ENCODE measurements at places on chromosomes 6 and 20. TPM values are rescaled to one million over a fixed set of nuclear protein-coding genes. Genes with fewer than 3 reads are reported as not detected.

The NKX2-2 gene
- total RNA-seq: not detected

The ELOVL4 gene
- total RNA-seq: 4.3 TPM

The SLC22A2 gene
- total RNA-seq: not detected

The FERMT1 gene
- total RNA-seq: 6.7 TPM

The TUBB2B gene
- total RNA-seq: 28.6 TPM

The RAD21L1 gene
- not detected for total RNA-seq

The DACT2 gene
- not detected for total RNA-seq

The CST4 gene
- total RNA-seq: not detected

The B3GAT2 gene
- total RNA-seq: not detected

The TSPO2 gene
- total RNA-seq: not detected

The UNC93A gene
- not detected for total RNA-seq

DNA sequence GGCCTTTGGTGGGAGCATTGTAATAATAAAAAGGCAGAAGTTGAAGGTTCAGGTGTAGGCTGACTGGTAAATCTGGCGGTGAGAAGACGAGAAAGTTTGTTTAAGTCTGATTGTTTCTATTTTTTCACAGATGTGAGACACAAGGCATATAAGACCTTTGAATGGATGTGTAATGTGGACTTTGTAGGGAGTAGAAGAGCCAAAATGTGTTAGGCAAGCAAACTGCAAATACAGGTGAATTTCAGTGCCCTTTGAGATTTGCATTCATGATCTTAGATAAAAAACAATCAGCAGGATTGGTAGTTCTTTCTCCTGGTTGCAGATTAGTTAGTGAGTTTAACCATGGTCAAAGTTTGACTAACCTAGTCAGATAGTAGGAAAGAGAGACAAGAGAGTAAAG, 238.9 kb downstream of the FRK start:
- no peak for DNase-seq

DNA sequence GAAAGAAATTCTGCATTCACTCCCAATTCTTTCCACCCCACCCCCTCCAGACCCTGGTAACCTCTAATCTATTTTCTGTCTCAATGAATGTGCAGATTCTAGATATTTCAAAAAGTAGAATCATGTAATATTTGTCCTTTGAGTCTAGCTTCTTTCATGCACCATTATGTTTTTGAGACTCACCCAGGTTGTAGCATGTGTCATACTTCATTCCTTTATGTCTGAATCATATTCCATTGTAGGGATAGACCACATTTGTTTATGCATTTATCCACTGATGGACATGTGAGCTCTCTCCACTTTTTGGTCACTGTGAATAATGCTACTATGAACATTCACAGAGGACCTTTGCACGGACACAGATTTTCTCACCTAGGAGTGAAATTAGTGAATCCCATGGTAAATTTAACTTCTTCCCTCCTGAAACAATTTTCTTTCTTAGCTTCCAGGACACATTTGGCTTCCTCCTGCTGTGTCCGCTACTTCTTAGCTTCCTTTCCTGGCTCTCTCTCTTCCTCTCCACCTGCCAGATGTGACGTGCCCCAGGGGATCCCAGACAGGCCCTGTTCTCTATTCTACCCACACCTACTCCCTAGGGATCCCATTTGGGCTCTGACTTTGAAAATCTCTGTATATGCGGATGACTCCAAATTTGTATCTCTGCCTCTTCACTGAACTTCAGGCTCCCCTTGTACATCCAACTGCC, 24.1 kb upstream of the ARFGEF2 start:
- DNase-seq: peak; percentile 40

DNA sequence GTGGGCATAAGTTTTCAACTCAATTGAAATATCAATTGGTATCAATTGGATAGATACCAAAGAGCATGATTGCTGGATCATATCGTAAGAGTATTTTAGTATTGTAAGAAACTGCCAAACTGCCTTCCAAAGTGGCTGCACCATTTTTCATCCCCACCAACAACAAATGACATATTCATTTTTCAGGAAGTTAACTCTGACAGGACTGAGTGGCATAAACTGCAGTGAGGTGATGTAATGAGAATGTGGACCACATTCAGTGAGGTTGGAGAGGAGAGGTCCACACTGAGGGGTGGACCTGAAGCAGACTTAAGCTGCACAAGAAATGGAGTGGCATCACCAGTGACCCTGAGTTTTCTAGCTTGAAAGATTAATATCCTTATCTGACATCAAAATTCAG, 11.6 kb upstream of the CALHM6 start:
- DNase-seq: no peak

- DNase-seq: no peak
Measured at GRCh38 chr6:161442420-161442819, 168.6 kb upstream of the AGPAT4 start.

DNA sequence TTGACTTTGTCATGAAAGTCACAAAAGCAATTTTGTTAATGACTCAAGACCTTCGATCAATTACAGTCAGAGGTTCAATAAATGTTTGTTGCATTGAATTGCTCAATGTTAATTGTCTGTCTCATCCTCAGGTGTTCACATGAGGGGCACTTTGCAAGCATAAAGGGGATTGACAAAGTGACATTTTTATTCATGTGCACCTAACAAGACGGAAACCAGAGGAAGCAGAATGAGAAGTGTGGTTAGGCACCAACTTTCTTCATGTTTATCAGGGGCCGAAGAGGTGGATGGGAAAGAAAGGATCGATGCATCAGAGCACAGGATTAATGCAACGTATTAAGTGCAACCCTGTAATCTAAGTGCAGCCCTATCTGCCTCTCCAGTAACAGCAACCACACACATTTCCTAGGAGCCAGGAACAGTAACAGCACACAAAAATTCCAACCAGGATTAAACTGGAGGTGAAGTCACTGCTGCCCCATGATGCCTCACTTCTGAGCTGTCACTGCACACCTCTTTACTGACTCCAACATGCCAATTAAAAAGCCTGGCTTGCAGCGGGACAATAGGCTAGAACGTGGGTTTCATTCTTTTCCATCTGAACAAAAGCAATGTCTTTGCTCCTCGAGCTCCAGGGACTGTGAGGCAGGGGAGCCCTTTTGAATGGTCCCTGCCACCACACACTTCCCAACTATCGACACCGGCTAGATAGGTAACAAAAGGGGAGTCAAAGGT, 262.7 kb downstream of the CD83 start:
- DNase-seq: no peak

DNA sequence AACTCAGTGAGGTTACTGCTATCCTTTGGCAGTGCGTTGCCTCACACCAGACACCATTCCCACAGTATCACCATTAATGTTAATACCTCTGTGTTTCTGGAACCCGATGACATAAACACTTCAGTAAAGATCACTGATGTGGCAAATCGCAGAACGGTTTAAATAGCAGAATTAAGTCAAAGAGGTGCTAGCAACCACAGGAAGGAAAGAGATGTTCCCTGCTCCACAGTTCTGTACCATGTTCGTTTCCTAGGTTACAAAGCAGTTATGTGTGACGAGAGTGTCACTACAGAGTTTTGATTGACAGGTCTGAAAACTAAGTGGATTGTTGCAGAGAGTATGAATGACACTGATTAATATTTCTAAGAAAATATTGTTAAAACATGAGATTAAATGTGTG, 272.3 kb downstream of the KHDRBS2 start:
- no peak for DNase-seq

DNA sequence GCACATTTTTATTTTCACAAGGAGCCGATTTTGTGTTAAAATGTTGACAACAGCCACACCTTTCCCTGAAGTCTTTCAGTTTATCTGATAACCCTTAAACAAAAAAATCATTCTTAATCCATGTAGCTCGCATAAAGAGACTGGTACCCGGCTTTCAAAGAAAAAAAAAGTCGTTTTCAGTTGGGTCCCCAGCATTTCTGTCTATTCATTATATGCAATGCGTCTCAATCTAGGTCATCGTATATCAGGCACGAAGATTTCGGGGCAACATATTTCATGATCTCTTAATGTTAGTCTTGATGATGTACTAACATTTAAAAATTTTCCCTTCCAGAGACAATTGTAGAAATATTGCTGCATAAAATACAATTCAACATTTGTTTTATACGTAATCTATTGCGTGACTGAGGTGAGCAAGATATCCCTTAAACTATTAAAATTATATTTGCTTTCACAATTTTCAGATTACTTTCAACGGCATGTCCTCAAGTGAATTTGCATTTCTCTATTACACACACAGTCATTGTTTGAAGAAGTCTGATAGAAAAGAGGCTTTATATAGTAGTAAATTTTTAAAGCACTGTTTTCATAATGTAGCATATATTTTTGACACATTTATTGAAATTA, 2.9 kb upstream of the TUBB2B start:
- no peak for DNase-seq

GRCh38 chr20:38873050-38873581, 53.1 kb upstream of the FAM83D start:
- DNase-seq: no peak

DNA sequence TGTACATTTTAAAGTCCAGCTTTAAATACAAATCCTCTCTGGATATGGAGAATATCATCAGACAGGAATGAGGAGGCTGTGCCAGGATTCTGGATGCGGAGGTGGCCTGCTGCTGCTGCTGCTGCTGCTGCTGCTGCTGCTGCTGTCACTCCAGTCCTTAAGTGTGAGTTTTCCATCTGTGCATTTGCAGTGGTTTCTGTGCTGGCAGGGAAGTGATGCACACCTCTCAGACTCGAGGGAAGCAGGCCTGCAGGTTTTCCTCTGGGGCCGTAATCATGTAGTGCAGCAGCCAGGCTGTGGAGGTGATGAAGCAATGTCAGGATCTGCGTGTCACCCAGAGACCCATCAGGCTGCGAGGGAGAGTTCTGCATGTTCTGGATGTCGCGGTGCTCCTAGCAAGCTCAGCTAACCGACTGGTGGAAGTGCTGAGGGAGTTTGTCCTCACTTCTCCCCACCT, 32.0 kb downstream of the CFAP61 start:
- DNase-seq: no peak

- peak; percentile 30 for DNase-seq
Measured at GRCh38 chr6:15642276-15642675, 20.6 kb downstream of the DTNBP1 start.

DNA sequence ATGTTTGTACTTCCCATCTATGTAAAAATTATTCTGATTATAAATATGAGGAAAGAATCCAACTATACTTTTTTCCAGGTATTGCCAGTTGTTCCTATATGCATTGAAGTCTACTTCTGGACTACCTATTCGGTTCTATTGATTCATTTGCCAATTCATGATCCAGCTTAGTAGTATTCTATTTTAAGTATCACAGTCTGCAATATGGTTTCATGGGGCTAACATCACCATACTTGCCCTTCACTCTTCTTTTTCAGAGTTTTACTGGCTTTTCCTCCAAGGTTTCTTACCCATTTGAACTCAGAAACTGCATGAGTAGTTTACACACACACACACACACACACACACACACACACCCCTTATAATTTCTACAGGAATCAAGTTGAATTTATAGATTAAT, 34.5 kb downstream of the NUDT3 start:
- DNase-seq: no peak

DNA sequence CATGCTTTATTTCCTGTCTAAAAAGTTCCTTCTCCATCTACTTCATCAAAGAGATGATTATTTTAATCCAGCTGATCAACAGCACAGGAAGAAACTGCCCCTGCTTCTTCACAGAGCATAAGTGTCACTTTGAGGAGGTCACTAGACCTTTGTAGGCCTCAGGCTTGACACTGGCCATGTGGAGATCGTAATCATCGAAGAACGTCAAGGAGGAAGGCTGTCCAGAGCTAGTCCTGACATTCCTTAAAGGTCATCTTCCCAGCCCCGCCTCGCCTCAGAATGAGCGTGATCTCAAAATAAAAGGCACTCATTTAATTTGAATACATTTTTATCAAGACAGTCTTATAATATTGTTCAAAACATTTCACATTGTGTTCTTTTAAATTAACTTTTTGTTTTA, 445.7 kb upstream of the CDH4 start:
- DNase-seq: no peak

GRCh38 chr6:3803627-3804468, 45.3 kb upstream of the FAM50B start:
- DNase-seq: peak; percentile 18

- DNase-seq: no peak
Measured at GRCh38 chr6:98945311-98946115, 2.2 kb downstream of the FBXL4 start.

GRCh38 chr20:24917797-24918578, 31.1 kb upstream of the CST7 start:
- peak; percentile 74 for DNase-seq

GRCh38 chr6:37357288-37357687, 3.5 kb downstream of the RNF8 start:
- DNase-seq: no peak

GRCh38 chr6:5517796-5518195, 256.5 kb downstream of the FARS2 start:
- DNase-seq: no peak

- no peak for DNase-seq
Measured at GRCh38 chr20:50340541-50340940, 149.9 kb downstream of the CEBPB start.

Measured in SK-MEL-5 (cell line).